ENCODE measurements at places on chromosomes 1 and 21. TPM values are rescaled to one million over a fixed set of nuclear protein-coding genes. Genes with fewer than 3 reads are reported as not detected.
A peak's percentile ranks its signal among the peaks of the same experiment; 100 is the strongest.

DNA sequence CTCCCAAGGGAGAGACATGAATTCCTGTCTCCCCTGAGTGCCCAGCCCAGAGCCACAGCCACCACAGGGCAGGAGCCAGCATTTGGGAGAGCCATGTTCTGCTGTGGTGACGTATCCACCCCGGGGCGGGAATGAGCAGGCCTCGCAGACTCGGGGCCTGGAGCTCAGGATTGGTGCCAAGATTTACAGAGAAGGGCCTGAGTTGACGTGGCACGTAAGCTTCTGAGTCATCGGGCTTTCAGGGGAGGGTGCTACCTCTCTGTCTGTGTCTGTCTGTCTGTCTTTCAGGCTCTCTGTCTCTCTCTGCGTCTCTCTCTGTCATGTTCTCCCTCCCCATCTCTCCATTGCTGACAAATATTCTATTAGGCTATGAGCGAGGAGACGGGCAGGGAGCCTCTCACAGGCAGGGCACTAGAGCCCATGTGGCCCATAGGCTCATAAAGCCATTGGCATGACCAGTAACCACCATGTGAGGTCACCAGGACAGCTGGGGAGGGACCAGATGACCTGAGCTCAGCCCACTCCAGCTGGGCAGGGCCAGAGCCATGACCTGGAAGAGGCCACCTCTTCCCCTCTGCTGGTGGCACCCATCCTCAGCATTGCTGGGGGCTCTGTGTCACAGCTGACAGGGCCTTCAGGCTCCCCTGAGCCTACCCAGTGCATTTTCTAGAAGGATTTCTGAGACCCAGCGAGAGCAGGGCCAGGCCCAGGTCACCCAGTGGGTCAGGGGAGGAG, 300.0 kb upstream of the VAMP3 start:
- H3K27ac ChIP-seq = no peak overlapping the region
- DNase-seq = no peak
- no peaks in the 10 kb centered on the region for H3K4me1 ChIP-seq
- H3K36me3 ChIP-seq = no peaks in the 10 kb centered on the region
- no peak overlapping the region for H3K4me3 ChIP-seq
- H3K27me3 ChIP-seq = no peaks in the 10 kb centered on the region

DNA sequence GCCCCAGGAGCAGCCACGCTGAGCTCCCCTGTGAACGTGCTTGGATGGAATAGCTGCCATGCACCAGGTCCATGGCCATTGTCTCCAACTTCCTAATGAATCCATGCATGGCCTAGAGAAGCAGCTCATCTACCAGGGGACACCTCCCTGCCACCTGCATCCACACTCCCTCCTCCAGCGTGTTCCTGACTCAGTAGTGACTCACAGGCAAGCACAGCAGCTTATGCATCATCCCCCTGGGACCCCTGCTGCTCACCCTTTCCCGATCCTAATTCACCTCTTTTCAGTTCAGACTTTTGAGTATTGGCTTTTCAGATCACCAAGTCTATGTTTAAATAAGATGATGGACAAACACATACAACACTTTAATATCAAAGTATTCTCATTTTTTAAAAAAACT, 39.9 kb upstream of the TADA1 start:
- no peaks in the 10 kb centered on the region for H3K36me3 ChIP-seq
- no peaks in the 10 kb centered on the region for H3K4me1 ChIP-seq
- H3K4me3 ChIP-seq = no peak overlapping the region
- no peaks in the 10 kb centered on the region for H3K27me3 ChIP-seq
- no peak for DNase-seq

- H3K4me1 ChIP-seq = 0 out of 2 replicates have a peak, but pooled peaks cover 5% of the 10 kb centered on the region
- DNase-seq = no peak
- H3K27me3 ChIP-seq = no peaks in the 10 kb centered on the region
- H3K36me3 ChIP-seq = no peaks in the 10 kb centered on the region
Measured at GRCh38 chr1:101241485-101242225, 4.8 kb downstream of the S1PR1 start.

- H3K4me1 ChIP-seq = peaks cover 11% of the 10 kb centered on the region
- no peaks in the 10 kb centered on the region for H3K27me3 ChIP-seq
- peak overlapping the region; percentile 98 for H3K27ac ChIP-seq
- DNase-seq = no peak
Measured at GRCh38 chr1:28247612-28248272, 11.6 kb upstream of the SESN2 start.

DNA sequence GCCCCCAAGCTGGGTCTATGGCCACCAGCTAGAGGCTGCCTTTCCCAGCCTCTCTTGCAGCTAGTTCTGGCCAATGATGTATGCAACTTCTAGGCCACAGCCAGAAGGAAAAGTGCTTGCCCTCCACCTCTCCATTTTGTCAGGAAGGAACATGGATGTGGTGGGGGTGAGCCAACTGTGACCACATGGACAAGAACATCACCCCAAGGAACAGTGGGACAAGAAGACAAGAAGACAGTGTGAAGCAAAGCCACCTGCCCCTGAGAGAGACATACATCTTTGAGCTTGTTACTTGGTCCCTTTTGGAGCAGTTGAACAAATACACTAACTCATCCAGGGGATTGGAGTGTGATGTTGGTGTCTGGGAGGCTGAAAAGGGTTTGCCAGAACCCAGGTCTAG, 105.8 kb upstream of the EDN2 start:
- H3K4me3 ChIP-seq = no peak overlapping the region
- no peaks in the 10 kb centered on the region for H3K36me3 ChIP-seq
- no peaks in the 10 kb centered on the region for H3K27me3 ChIP-seq

GRCh38 chr1:197973206-197973605, 56.0 kb downstream of the LHX9 start:
- no peaks in the 10 kb centered on the region for H3K27me3 ChIP-seq
- no peaks in the 10 kb centered on the region for H3K36me3 ChIP-seq
- no peaks in the 10 kb centered on the region for H3K4me1 ChIP-seq

DNA sequence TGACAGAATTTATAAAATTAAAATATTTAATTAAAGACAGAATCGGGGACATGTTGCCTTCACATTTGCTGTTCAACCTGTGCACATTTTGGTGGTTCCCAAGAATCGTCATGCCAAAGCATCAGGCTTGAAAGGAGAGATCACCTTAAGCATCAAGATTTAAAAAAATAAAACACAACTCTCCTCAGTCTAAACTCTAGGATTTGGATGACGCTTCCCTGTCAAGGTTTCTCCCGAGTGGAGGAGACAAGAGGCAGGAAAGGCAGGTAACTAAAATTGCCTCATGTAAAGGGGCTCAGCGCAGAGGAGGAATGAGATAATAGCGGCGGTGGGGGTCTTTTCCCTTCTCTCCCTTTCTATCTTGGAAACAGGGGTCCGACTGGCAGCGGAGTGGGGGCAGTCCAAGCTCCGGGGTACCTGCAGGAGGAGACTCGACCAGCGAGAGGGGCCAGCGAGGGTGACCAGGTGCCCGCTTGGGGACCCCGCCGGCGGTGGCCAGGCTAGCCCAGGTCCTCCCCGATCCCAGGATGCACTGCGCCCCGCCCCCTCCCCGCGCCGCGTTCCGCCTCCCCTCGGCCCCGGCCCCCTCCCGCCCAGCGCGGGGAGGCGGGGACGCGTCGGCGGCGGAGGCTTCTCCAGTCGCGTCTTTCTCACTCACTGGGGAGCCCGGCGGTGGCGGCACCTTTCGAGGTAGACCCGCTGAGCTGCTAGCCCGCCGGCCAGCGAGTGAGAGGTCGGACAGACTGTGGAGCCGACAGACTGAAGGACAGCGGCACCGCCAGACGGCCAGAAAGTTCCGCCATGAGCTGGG, at the start of gene FNBP1L:
FNBP1L (plus strand) TSS at position 638 of the 811 bp plus-strand sequence; CDS start at position 802, 164 bp downstream.
- H3K4me1 ChIP-seq = peaks cover 6% of the 10 kb centered on the region
- peak within 1 kb of the TSS; percentile 83 for H3K27ac ChIP-seq
- no peaks in the 10 kb centered on the region for H3K36me3 ChIP-seq
- no peaks in the 10 kb centered on the region for H3K27me3 ChIP-seq

DNA sequence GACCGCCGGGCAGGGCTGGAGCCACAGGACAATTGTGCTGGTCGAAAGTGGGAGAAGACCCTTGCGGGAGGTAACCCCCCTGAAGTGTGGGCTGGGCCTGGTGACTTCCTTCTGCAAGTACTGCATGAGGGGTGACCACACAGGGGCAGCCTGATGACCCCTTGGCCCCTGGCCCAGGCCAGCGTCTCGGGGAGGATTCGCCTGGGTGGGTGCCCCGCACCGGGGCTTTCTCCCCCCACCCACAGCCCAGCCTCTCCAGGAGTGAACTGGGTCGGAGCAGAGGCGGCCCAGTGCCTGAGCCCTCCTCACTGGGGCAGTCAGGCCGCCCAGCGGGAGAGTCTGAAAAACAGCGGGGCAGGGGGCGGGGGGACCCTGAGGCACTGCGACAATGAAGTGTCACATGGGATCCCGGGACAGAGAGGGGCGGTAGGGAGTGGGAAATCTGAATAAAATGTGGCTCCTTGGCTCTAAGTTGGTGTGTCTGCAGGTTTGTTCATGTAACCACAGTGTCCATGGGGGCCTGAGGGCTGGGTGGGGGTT, 1.6 kb upstream of the DNMT3L start:
- DNase-seq = no peak
- no peak overlapping the region for H3K27ac ChIP-seq
- H3K4me1 ChIP-seq = no peaks in the 10 kb centered on the region
- H3K4me3 ChIP-seq = no peak overlapping the region
- H3K36me3 ChIP-seq = no peaks in the 10 kb centered on the region

- no peak overlapping the region for H3K4me3 ChIP-seq
- no peaks in the 10 kb centered on the region for H3K4me1 ChIP-seq
- no peak overlapping the region for H3K27ac ChIP-seq
- no peaks in the 10 kb centered on the region for H3K27me3 ChIP-seq
- H3K36me3 ChIP-seq = no peaks in the 10 kb centered on the region
Measured at GRCh38 chr1:36142121-36142520, 7.2 kb downstream of the TRAPPC3 start.

DNA sequence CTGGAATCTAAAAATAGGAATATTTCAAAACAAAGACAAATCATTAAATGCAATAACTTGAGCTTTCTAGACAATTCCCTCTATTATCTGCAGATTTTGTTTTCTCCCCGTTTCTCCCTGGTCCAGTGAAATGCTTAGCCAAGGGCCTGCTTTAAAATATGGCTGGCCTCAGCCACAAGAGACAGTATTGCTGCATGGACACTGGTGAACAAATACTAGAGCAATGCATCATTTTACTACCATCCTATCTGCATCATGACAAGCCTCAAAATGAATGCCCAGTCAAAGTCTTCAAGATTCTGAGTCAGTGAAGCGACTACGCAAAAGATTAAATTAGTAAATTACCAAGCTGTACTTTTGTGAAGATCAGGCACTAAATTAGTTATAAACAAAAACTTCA, 80.5 kb downstream of the ENAH start:
- H3K4me3 ChIP-seq = no peak overlapping the region
- no peak overlapping the region for H3K27ac ChIP-seq
- DNase-seq = no peak
- no peaks in the 10 kb centered on the region for H3K27me3 ChIP-seq
- H3K36me3 ChIP-seq = no peaks in the 10 kb centered on the region

GRCh38 chr21:40714536-40714935, 132.4 kb downstream of the DSCAM start:
- no peaks in the 10 kb centered on the region for H3K27me3 ChIP-seq
- no peak overlapping the region for H3K27ac ChIP-seq
- no peaks in the 10 kb centered on the region for H3K4me1 ChIP-seq
- no peak overlapping the region for H3K4me3 ChIP-seq
- no peaks in the 10 kb centered on the region for H3K36me3 ChIP-seq

DNA sequence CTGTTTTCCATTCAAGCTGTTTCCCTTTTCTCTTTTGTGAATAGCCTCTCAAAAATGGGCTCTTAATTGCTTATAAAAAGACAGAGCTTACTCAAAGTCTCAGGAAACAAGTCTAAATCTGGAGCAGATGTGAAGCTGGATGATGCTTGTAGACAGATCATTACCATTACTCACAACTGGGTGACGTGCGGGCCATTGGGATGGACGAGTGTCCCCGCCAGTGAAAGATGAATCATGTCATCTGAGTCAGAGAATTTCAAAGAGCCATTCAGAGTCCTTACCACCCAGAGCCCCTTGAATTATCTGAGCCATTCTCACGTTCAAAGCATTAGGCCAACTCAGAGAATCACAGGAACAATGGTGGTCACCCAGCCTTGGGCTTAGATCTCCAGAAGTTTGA, 134.6 kb downstream of the HUNK start:
- H3K27ac ChIP-seq = no peak overlapping the region
- H3K4me3 ChIP-seq = no peak overlapping the region
- H3K27me3 ChIP-seq = no peaks in the 10 kb centered on the region

DNA sequence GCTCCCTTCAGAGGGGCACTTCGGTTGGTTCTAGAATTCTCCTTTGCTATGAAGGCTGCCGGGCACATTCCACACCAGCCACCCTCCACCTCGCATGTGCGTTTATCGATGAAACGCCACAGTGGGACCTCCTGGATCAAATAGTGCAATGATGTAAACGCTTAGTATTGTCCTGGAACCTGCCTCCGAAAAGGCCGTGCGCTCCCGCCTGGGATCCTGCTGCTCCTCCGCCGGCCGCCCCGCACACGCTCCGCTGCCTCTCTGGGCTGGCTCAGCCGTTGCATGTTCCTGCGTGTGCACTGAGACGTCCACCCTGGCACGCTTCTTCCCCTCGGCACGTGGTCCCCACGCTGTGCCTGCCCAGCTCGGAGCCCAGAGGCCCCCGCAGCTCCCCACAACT, 4.0 kb upstream of the TNFRSF14 start:
- H3K36me3 ChIP-seq = no peaks in the 10 kb centered on the region
- H3K4me3 ChIP-seq = no peak overlapping the region
- no peak overlapping the region for H3K27ac ChIP-seq

DNA sequence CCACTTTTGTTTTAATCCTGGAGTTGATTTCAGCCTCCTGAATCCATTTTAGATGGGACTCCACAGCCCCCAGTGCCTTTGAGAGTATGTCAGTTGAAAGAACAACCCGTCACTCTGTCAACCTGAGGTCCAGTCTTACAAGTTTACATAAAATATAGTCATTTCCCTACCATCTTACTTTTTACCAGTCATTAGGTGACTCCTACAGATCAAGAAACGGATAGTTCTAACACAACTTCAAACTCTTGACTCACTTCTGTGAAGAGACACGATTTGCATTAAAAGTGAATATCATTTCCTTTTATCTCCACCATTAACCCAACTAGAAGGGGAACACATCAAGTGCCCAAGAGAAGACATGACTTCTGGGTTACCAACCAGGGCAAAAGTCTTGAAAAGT, 147.1 kb downstream of the NTPCR start:
- no peak overlapping the region for H3K27ac ChIP-seq
- H3K36me3 ChIP-seq = no peaks in the 10 kb centered on the region

Gene CFHR5
- not detected for total RNA-seq

Gene SOAT1
- 36.9 TPM for total RNA-seq

Gene HSF2BP
- total RNA-seq = 11.9 TPM

Gene PDPN
- not detected for total RNA-seq

Gene SERPINC1
- 0.98 TPM for total RNA-seq

Gene KRTAP21-3
- total RNA-seq = not detected

Measured in Caco-2 (cell line).